ENCODE measurements at places on chromosomes 3 and 15.

DNA sequence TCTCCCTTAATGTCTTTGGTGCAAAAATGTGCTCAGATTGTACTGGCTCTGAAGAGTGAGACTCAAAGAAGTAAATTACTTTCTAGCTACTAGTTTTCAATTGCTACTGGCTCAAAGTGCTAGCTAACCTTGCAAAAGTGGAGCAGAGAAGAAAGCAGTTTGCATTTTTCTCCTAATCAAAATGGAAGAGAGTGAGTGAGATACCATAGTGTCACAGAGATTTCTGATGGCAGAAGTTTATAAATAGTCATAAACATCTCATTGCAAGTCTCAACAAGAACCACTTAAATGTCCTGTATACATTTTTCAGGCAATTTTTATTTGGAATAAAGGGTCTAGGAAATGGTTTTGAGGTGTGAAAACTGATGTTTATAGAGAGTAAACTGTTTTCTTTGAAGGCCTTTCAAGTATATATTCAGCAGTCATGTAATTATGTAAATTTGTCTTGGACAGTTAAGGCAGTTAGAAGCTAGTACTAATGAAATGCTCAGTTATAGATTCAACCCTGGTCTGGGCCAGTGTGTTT is 237.7 kb upstream of the GOLIM4 start:
- DNase-seq, result no peak

DNA sequence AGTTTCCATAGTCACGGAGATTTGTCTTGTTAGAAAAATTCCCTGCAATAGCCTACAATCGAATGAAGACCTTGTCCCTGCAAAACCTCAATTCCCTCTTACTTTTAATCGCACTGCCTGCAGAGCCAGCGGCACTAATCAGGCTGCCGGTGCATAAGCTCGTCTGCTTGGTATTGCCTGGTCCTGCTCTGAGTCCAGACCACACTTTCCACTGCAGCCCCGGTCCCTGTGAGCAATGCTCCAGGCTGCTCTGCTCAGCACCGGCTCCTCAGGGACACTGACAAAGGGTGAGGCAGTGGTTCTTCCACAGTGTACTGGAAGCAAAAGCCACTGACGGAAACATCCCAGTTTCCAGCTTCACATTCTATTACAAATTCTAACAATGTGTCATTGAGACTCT is 164.3 kb downstream of the OCA2 start:
- DNase-seq, result no peak

DNA sequence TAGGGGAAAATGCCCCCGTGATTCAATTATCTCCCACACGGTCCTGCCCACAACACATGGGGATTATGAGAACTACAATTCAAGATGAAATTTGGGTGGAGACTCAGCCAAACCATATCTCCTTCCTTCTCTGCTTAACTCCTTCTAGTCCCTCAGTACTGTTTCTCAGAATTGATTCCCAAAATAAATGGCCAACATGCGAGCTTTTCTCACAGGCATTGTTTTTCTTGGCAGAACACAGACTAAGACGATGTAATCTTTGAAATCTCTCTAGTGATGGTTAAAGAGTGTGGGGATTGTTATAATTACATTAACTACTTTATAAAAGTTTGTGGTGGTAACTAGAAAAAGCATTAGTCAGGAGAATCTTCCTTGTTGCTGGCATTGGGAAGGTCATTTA is 366.5 kb downstream of the LPP start:
- no peak for DNase-seq

GRCh38 chr3:42778644-42779043 is 5.6 kb upstream of the CCDC13 start:
- no peak for DNase-seq

DNA sequence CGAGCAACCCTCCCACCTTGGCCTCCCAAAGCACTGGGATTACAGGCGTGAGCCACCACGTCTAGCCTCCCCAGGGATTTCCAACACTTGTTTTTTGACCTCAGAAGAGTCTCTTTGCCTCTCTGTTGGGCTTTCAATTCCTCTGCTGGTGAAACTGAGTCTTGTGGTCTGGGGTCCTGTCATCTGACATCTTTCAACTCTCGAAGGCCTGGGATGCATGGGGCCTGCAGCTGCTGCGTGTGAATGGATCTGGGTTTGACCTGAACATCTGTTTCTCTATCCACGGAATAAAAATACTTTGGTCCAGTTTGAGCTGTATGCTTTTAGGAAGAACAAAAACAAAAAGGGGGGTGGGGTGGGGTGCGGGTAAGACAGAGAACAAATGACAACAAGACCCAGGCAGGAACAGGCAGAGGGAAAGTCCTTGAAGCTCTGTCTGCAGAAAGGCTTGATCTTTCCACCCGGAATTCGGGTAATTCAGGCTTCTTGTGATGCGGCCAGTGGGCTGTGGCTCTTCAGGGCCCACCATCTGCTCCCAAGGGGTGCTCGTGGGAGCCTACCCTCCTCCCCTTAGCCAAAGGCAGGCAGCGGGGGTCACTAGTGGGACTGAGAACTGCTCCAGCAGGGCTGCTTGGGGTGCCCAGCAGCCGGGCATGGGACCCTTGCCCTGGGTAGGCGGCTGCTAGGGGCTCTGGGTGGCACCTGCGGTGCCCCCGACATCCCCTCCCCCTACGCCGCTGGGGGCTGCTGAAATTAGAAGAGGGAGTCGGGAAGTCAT is 71.5 kb downstream of the SLC12A8 start:
- no peak for DNase-seq

All from stimulated activated naive CD8-positive, alpha-beta T cell treated with anti-CD3 and anti-CD28 coated beads, Interleukin-15, amount 100 ng/mL, for 72 hours (primary cell).